NCI-H2107 (cell line): ENCODE measurements at places on chromosomes 2 and 18.

GRCh38 chr2:223580951-223581350 lies 21.2 kb downstream of the SCG2 start:
- DNase-seq: peak; percentile 35

GRCh38 chr2:215677481-215677880 lies 241.6 kb upstream of the FN1 start:
- no peak for DNase-seq

DNA sequence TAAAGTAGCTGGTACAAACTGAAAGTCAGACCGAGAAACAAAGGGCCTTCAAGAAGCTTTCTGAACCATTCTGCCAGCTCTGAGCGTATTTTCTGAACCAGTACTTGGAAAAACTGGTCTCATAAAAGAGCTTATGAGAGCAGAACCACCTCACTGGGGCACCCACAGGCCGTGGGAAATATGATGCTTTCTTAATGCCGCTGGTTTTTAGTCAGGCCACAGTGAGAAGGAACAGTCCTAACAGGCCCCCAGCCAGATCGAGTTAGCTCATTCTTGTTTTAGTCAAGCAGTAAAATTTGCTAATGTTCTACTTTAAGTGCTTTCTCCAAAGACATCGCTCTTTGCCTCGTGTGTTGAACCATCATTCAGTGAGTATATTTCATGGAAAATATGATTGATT lies 12.7 kb upstream of the NOSTRIN start:
- DNase-seq: no peak

DNA sequence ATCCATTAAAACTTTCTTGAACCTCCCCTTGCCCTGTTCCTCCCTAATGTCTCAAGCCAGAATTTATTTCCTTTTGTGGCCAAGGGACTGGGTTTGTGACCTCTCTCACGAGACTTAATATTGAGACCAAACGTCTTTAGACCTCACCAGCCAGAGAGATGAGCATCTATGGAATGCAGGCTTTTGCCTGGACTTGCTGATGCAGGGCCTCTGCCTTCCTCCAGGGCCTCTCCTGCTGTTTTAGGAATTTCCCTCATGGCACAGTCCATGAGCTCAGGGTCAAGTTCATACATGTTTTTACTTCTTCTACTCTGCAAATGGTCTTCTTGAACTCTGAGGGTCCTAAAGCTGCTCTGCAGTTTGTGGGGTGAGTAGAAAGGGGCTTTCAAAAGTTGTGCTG lies 22.3 kb downstream of the IL1B start:
- no peak for DNase-seq

- DNase-seq: no peak
Observed at GRCh38 chr2:12587729-12588522, 128.8 kb upstream of the TRIB2 start.

GRCh38 chr2:222535477-222535876 lies 111.1 kb downstream of the SGPP2 start:
- DNase-seq: no peak

DNA sequence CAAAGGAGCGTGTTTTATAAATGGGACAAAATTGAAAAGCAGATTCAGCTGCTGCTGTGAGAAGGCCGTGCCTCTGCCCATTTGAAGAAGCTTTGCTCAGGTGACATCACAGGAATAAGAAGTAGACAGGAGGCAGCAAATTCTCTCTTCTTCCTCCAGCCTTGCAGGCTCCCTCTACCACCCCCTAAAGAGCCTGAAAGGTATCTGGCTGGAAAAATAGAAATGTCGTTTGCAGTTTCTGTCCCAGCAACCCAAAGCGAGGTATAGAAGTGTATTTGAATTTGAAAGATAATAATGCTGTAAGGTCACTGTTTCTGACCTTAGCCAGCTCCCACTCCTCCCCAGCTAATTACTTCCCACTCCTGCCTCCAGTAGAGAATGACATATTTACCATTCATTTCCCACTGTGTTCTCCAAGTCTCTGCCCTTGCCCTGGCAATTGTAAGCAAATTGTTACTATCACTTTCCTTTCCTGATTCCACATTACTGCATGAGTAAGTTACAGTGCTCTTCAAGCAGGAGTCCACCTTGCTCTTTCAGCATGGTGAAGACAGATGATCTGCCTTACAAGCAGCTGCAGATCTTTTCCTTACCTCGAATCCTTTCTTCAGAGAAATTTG lies 56.8 kb upstream of the RASGRP3 start:
- DNase-seq: no peak

DNA sequence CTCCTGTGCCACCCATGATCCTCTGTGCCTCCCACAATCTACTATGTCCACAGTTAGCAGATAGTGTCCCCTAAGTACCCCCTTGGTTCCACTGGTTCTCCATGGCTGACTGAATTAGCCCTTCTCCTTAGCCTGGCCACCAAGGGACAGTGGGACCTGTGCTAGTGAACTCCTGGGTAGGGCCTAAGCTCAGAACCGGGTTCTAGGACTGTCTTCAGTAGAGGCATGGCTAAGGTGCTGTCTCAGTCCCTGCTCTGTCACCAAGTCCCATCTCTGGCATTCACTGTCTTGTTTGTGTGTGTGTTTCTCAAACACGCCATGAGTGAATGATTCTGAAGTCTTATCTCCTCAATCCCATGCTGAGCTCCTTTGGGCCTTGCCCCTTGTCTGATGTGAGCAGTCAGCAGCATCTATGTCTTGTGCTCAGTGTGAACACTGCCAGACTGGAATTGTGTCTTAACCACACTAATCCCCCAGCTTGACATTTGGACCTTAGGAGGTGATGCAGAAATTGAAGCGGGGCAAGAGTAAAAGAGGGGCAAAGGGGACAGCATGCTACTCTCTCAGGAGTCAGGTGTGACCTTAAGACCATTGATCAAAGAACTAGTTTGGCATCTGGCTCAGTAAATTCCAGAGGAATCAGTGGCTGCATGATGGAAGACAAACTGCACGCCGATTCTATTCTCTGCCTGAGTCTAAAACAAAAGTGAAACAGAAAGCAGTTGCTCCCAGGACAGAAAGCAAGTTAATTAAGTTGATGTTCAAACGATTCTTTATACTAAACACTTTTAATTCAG lies 190.5 kb downstream of the ALPK2 start:
- no peak for DNase-seq

DNA sequence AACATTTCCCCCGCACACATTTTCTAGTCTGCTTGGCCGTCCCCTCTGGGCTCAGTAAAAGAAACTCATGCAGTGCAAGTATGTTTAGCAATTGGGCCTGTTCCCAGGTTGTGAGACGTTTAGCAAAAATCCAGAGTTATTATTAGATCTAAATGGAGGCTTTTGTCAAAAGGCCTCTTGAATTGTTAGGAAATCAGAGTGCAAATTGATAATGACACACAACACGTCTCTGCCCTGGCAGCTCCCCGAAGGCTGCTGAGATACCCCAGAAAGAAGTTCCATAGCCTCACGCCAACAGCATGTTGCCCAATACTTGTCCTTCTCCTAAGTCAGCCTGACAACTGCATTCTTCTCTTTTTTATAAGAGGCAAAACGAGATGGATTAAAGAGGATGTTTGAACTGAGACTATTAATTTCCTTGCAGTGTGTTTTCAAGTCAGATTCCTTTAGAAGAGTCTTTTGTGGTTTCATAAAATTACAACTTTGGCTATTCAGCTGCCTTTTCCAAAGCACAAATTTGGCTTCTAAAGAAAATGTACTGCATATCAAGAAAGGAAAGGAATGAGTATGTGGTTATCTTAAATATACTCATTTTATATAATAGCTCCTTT lies 202.2 kb downstream of the TRIB2 start:
- DNase-seq: no peak

DNA sequence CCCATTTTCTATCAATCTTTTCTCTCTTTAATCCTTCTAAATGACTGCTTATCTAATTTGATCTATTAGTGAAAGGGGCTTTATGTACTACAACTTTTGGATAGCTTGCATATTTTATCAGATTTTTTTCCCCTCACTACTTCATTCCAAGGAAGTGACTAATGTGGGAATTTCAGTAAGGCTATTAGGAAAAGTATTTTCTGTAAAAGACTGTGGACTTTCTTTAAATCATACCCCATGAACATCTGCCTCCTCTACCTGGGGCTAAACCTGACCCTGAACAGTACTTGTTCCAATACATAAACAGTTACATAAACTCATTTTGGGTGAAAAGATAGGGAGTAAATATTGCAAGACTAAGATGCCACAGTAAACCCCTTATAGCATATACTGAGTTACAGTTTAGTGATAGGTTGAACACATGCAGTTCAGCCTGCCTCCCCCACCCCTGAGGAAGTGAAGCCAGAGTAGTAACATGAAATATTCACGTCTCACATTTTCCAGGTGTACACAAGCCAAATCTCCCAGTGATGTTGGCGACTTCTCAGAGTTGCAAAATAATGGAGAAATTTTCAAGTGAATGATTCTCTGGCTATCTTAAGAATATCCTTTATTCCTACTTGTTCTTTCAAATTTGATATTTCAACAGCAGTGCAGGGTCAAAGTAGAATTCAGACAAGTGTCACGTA lies 590.9 kb upstream of the ZEB2 start:
- no peak for DNase-seq

DNA sequence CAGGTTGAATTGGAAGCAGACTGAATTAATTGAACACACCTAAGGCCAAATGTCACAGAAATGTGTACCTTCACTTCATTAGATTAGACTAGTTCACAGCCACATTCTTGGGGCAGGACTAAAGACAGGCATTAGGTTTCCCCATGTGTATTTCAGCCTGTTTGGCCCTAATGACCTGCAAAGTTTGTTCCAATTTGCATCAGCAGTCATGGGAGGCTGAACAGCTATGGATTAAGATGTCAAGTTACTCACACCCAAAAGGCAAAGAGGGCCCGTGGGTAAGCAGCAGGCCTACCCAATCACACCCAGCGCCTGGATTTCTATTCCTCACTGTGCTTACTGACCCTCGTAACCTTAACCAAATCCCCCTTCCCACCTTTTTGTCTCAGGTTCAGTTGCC lies 99.6 kb upstream of the RIOK3 start:
- no peak for DNase-seq

DNA sequence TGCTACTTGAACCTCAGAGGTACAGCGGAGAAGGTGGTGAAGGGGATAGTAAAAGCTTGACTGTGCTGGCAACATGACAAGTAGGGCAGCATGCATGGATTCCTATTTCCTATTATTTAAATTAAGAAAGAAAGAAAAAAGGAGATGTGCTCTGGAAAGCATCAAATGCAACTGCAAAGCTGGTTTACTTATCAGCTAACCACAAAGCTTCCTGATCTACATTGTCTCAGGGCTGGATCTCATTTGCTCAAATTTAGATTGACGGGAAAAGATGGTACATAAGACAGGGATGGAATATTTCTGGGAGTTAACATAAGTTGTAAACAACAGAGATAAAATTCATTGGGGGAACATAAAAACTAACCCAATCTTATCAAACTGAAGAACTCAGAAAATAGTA lies 178.0 kb downstream of the RIT2 start:
- DNase-seq: no peak

DNA sequence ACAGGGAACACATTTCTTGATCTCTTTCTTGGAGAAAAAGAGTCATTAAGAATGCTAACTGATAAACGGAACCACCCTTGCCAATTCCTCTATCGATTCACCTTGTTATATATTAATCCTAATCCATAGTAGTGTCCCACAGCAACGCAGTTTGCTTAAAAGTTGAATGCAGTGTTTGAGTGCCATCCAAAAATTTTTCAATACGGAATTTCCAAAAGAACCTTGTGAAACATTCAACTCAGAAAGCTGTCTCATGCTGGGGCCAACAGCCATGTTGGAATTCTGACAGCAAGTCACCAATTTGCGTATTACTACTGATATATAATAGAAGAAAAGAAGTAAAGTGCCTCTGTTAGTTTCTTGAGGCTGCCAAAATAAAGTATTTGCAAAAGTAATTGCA lies 42.3 kb downstream of the ANXA4 start:
- DNase-seq: no peak

GRCh38 chr2:55302241-55302640 lies 33.2 kb upstream of the MTIF2 start:
- no peak for DNase-seq

DNA sequence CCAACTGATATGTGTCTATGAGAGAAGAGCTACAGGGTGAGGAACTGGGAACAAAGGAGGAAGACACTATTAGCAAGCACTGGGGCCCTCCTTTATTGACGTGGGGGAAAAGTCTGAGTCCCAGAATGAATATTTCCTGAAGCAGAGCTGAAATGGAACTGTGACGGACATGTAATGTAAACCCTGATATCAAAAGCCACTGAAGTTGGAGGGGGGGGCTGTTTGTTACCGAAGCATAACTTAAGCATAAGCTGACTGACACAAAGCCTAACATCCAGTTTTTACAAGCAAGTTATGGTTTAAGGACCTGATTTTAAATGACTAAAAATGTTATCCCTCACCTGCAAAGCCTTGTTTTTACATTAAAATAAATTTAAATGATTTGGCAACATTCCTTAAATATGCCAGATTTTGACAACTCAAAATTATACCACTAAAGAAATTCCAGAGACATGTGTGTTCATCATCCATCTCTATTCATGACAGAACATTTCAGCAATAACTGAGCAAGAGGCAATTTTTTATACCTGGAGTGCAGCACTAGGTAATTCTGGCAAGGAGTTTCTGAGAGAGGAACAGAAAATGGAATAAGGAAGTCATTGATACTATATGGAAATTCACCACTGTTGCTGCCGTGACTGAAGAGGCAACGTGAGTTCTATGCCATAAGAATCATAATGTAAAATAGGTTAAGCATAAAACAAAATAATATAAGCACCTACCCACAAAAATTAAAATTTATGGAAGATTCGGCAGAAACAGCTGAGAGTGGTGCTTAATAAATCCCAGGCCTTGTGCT lies 186.0 kb downstream of the AFF3 start:
- DNase-seq: no peak

- DNase-seq: no peak
Observed at GRCh38 chr2:25215948-25216679, 47.7 kb upstream of the POMC start.

- DNase-seq: no peak
Observed at GRCh38 chr2:18719978-18720775, 130.8 kb upstream of the NT5C1B start.

GRCh38 chr2:120353931-120354330 lies 8.0 kb downstream of the INHBB start:
- no peak for DNase-seq

GRCh38 chr2:205435970-205436369 lies 246.3 kb upstream of the NRP2 start:
- DNase-seq: no peak

DNA sequence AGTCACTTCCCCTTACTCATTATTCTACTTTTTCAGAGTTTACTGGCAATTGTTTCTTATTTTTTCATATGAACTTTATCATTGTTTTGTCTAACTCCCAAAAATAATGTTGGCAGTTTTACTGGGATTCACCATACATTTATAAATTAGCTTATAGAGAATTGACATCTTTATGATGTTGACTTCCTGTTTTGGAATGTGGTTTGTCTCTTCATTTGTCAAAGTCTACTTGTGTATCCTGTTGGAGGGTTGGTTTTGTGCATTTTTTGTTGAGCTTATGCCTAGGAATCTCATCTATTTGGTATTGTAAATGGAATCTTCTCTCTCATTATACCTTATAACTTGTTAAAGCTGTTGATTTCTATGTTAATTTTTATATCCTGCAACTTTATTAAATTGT lies 16.4 kb downstream of the EPC2 start:
- no peak for DNase-seq

GRCh38 chr2:165566008-165566407 lies 96.5 kb downstream of the CSRNP3 start:
- no peak for DNase-seq

GRCh38 chr2:207951734-207952470 lies 73.4 kb downstream of the PLEKHM3 start:
- DNase-seq: no peak

- no peak for DNase-seq
Observed at GRCh38 chr2:102660070-102660469, 40.7 kb downstream of the SLC9A2 start.

GRCh38 chr2:620004-620403 lies 57.2 kb downstream of the TMEM18 start:
- no peak for DNase-seq

GRCh38 chr2:119520696-119521432 lies 3.4 kb downstream of the SCTR start:
- DNase-seq: no peak
